NCI-H2029 (cell line): ENCODE measurements at places on chromosomes 13 and 19.
A peak's percentile ranks its signal among the peaks of the same experiment; 100 is the strongest.

DNA sequence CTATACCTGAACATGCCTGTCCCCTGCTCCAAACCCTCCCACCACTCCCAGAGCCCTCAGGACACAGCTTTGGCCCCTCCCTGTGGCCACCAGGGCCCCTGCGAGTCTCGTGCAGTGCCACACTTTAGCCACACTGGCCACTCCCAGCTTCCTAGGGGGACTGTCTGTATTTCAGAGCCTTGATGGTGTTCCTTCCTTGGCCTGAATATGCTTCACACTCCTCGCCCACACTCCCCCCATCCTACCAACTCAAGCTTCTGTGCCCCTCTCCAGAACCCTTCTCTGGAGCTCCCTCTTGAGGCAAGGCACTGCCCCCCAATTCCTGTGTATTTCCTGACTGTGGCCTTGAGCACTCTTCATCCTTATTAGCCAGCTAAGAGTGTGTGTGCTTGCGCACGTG is 80.2 kb downstream of the DPF1 start:
- no peak for DNase-seq

GRCh38 chr19:56144376-56144775 is 3.3 kb downstream of the ZNF444 start:
- DNase-seq, result no peak

DNA sequence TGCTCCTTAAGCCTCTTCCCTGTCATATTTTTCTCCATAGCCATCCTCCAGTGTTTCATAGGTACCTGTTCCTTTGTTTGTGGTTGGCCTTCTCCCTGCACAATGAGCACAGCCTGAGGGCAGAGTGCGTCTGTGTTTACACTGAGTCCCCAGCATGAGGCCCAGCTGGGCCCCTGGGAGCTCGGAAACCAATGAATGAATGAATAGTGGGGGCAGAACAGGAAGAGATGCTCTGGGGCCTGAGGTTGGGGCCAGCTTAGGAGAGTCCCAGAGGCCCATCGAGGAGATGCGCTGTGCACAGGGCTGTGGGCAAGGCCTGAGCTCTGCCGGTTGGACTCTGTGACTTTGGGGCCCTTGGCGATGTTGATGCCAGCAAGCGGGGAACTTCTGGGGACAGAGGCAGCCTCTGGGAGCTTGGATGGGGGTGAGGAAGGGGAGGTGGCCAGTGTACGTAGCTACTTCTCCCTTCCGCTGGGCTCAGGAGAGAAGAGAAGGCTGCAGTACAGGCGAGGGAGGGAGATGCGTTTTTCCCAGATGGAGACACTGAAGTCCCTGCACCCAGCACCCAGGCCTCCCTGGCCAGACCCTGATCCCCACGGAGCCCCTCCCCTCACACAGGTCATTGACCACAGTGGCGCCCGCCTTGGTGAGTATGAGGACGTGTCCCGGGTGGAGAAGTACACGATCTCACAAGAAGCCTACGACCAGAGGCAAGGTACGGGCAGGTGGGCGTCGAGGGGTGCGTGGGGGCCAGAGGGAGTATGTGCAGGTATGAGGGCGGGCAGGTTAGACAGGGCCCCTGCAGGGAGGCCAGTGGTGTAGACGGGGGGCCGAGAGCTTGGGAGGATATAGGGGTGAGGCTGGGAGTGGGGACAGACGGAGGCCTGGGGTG is 5.1 kb downstream of the TBCB start:
- DNase-seq, result no peak

DNA sequence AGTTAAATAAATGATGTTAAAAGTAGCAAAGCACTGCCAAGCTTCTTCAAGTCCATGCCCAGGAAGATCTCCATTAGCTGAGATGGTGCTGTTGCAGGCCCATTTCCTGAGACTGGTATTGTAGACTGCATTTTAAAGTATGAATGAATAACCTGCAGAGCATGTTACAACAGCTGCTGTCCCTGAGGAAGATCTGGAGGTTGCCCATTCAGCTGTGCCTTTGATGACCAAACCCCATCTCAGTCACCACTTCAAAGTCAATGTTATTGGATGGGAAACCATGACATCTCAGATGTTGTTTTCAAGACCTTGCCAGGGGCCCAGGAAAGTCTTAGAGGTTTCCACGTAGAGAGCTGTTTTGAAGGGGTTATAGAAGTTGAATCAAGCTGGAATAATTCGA is 281.3 kb downstream of the MTUS2 start:
- DNase-seq, result no peak

GRCh38 chr13:79995334-79995733 is 345.6 kb downstream of the SPRY2 start:
- DNase-seq, result no peak

DNA sequence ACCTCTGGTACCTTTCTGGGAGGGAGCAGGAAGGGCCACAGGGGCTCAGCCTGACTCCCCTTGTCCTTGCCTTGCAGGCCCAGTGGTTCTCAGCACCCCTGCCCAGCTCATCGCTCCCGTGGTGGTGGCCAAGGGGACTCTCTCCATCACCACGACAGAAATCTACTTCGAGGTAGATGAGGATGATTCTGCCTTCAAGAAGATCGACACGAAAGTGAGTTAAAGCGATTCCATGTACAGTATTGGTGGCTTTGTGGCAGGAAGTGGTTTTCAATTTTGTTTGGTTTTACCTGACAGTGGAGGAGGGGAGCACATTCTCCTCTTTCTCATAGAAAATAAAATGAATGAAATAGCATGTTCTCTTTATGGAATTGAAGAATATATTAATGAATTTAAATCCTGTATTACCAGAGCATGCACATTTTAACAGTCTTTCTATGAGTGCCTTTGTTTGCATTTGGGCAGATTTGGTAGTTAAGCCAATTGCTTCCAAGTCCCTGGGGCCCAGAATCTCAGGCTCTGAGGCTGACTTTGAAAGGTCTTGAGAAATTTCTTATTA is 4.1 kb downstream of the MAB21L1 start:
- no peak for DNase-seq

- no peak for DNase-seq
Measured at GRCh38 chr19:16340092-16340491, 15.5 kb downstream of the KLF2 start.

DNA sequence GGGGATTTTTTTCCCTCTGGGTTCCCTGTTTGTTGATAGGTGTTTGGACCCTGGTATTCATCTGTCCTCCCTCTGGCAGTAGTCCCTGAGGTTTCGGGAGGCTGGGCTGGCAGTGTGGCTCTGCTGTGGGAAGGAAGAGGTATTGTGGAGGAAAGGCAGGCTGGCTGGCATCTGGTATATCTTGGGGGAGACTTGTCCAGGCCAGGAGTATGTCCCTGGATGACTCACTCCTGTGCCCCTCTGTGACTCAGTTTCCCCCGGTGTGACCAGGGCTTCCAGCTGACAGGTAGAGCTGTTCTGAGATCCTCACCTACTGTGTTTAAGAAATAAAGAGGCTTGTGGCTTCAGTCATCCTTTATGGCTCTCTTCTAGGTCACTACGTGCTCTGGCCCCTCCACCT is 14.2 kb upstream of the ZNF492 start:
- no peak for DNase-seq

DNA sequence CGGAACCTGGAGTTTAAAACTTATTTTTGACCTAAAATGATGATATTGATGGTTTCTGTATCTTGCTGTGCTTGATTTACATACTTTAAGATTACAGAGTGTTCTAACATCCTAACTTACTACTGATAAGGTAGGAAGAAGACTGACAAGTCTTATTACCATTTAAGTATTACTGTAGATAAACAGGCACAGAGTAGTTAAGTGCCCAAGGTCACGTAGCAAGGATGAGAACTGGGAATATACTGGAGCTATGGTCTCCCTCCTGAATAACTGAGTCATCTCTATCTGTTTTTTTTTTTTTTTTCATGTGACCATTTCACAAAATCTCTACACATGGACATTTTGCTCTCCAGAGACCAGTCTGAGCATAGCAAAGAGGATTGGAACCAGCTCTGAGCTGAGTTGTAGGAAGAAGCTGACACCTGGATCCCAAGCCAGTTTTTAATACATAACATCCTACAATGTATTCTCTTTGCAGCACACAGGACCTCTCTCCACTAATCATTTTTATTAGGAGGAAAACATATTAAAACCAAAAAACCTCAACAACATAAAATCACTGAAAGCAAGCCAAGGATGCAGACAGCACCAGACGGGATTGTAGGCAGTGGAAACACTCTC is 173.5 kb downstream of the DNAJC15 start:
- no peak for DNase-seq

DNA sequence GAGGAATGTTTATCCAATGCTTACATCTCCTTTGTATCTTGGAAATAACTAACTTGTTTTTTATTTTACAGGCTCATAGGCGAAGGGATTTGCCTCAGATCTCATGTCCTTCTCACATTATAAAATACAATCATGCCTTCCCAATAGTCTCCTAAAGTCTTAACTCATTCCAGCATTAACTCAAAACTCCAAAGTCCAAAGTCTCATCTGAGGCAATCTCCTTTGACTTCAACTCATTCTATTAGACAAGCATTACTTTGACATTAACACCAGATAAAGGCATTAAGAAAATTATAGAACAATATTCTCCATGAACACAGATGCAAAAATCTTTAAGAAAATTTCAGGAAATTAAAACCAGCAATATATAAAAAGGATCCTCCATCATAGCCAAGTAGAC is 137.6 kb downstream of the DNAJC3 start:
- no peak for DNase-seq

DNA sequence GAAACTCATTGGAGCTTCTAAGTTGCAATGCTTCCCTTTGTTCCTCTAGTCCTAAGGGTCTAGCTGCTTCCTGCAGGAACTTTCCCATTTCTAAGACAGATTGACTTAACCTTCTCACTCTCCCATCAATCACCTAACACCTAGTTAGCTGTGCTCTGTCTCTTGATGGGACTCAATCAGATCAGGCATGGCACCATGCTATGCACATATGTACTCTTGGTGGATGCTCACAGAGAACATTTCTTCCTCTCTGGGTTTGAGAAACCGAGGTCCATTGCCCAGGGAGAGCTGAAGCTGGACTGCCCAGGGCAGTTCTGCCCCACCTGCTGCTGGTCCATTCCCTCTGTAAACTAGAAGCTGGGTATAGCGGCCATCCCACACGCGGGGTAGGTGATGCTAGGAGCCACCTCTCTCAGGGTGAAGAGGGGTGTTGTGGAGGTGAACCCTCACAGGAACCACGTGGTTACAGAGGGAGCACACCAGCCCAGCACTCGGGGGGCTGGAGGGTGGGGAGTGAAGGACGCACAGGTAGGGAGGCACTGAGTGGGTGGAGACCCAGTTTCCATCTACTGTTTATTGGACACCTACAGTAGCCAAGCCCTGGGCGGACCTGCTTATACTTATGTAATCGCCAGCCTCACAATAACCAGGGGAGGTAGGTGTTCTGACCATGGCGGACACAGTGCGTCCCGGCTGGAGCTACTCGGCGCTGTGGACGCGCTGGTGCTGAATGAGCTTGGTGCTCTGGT is 3.1 kb upstream of the UBE2M start:
- DNase-seq, result no peak

DNA sequence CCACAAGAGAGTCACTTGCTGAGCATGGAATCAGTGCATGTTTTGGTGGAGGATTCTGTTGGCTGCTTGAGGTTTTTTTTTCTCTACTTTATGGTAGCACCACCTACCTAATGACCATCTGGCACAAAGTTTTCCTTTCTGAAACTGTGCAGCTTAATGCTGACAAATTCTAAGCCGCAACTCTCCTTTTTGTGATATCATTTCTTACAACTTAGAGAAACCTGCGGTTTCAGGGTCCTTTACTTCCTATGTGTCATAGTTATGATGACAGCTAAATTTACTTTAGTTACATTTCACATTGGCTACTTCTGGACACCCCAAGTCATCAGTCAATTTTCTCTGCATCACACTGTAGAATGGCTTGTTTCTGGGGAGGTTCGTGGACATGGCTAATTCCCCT is 115.4 kb upstream of the TMTC4 start:
- no peak for DNase-seq

DNA sequence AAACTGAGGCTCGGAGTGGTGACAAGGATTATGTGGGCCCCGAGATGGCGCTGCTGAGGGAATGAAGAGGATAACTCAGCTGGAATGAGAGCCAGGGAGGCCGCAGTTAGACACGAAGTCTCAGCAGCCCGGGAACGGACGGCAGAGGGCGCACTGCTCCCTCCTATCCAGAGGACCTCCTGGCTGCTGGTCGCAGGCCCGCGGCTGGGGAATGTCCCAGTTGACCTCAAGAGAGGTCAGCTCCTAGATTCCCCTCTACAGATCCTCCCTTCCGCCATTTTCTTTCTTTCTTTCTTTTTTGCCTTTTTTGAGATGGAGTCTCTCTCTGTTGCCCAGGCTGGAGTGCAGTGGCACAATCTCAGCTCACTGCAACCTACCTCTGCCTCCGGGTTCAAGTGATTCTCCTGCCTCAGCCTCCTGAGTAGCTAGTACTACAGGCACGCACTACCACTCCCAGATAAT is 24.1 kb upstream of the ASPDH start:
- peak; percentile 46 for DNase-seq

GRCh38 chr13:93345770-93346169 is 119.2 kb downstream of the GPC6 start:
- DNase-seq, result no peak

GRCh38 chr13:79989217-79989661 is 351.7 kb downstream of the SPRY2 start:
- no peak for DNase-seq

DNA sequence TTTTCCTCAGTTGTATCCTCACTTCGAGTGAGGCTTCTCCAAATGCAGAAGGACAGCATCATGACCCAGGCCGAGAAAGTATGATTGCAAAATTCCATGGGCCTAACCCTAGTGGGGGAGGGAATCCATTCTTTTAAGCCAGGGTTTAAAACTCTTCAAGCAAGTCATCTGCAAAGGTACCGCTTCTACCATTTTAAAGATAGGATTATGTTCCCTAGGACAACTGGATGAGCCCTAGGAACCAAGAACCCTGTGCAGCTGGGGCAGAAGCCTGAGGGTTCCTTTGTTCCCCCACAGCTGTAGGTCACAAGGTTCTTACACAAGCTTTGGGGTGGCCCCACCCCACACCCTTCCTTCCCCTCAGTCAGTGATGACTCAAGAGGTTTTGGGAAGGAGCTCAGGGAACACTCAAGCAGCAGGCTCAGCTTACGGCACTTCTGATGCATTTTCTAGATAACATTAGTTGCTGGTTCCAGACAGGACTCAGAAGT is 13.5 kb downstream of the ARL11 start:
- DNase-seq, result no peak

GRCh38 chr13:50654331-50654730 is 189.2 kb downstream of the DLEU7 start:
- DNase-seq, result no peak

GRCh38 chr19:23565256-23565655 is 121.8 kb downstream of the ZNF675 start:
- DNase-seq, result no peak

GRCh38 chr19:41691268-41691970 is 3.3 kb upstream of the CEACAM7 start:
- DNase-seq, result peak; percentile 8
